Stimulated activated CD8-positive, alpha-beta memory T cell treated with anti-CD3 and anti-CD28 coated beads, Interleukin-4, amount 100 ng/mL, for 4 hours (primary cell): ENCODE measurements at places on chromosomes 1 and 21.

GRCh38 chr1:212098310-212098709 is 62.8 kb downstream of the DTL start:
- no peak for DNase-seq

DNA sequence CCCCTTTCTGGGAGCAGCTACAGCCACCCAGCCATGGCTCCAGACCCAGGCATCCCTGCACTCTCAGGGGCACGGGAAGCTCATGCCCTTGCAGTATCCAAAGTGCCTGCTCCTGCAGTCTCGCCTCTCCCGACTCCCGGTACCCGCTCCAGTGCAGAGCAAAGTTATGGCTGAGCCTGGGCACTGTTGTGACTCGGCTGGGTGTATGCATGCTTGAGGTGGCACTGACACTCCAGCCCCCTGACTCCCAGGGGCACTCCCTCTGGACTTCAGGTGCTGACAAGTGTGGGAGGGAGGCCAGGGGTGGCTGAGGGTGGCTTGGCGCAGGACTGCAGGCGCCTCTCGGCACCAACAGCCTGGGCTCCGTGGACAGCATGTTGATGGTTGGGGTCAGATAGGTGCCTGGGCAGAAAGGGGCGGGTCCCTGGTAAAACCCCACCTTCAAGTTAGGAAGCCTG is 580.1 kb upstream of the ADGRL2 start:
- DNase-seq: no peak

- DNase-seq: no peak
Observed at GRCh38 chr1:169060043-169060722, 46.3 kb upstream of the ATP1B1 start.

DNA sequence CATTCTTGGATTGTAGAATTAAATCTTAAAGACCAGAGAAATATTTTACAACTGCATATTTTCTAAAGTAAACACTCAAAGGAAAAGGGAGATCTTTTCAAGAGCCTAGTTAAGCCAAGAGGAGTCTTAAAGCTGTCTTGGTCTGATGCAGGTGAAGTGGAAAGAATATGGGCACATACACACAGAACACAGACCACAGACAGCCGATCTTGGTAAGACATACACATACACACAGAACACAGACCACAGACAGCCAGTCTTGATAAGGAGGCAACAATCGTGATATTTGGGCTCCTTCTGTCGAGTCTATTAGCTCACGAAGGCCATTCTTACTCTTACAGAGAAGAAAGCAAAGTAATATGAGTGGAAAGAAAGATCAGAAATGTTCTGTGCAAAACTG is 1153.9 kb upstream of the TMPRSS15 start:
- no peak for DNase-seq

DNA sequence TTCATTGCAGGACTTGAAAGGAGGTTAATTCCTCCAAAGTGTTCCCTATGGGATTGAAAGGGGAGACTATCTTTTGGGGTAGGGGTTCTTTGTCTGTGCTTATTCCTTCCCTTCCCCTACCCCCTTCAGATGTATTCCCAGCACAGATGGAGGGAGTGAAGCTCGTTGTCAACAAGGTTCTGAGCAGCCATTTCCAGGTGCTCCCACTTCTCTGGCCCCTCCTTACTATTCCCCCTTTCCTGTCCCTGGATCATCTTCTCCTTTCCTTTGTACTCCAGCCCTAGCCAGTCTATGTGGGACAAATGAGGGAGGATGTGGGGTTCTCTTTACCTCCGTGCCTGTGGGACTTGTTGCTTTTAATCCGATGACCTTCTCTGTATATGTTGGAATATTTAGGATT is 899 bp downstream of the TOMM40L start:
- no peak for DNase-seq

DNA sequence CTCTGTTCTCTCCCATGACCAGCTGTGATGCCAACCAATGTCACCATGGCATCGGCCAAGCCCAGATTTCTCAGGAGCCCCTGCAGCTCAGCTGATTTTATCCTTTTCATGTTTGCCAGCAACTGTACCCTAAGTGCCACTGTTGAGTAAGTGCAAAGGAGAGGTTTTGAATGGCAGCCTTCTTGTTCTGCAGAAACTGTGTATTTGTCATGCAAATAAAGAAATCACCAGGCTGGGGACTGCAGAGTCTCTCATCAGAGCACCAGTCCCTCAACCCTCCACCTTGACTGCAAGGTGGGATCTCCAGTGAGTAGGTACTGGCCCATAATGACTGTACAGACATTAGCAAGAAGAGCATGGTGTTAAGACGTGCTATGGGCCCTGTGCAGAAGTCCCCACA is 26.6 kb downstream of the C8B start:
- DNase-seq: no peak

DNA sequence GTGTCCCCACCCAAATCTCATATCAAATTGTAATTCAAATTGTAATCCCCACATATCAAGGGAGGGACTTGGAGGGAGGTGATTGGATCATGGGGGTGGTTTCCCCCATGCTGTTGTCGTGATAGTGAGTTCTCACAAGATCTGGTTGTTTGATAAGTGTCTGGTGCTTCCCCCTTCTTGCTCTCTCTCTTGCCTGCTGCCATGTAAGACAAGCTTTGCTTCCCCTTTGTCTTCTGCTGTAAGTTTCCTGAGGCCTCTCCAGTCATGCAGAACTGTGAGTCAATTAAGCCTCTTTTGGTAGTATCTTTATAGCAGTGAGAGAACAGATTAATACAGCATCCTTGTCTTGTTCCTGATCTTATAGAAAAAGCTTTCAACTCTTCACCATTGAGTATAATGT is 6.5 kb upstream of the LRRC39 start:
- DNase-seq: no peak

DNA sequence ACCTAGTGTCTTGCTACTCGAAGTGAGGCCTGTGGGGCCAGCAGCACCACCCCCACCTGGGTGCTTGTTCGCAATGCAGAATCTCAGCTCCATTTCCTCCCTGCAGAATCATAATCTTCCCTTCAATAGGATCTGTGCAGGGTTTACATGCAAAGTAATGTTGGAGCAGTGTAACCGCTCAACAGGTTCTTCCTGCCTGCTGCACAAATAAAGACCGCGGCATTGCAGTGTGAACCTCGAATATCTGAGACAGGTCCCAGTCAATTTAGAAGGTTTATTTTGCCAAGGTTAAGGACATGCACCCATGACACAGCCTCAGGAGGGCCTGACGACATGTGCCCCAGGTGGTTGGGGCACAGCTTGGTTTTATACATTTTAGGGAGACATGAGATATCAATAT is 119.2 kb downstream of the TLR5 start:
- DNase-seq: no peak
